Non-pigmented ciliary epithelial cell (primary cell): ENCODE measurements at places on chromosomes 2 and 18.

- DNase-seq: peak; percentile 13
Measured at GRCh38 chr18:63162271-63163014, 157.1 kb downstream of the BCL2 start.

DNA sequence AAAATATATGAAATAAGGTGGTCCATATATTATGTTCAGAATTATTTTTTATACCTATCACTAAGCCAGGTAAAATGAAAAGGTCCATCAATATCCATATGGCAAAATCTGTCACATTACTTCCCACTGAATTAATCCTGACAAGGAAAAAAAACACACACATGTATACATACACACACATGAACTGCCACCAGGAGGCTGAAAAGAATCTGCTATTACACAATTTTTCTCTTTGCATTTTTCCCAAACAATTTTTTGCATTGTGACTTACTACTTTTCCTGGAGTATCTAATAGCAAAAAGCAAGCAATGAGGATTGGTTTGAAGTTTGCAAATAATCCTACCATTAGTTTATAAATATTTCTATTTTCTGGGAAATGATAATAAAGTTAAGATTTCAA, 128.2 kb upstream of the CD226 start:
- no peak for DNase-seq

DNA sequence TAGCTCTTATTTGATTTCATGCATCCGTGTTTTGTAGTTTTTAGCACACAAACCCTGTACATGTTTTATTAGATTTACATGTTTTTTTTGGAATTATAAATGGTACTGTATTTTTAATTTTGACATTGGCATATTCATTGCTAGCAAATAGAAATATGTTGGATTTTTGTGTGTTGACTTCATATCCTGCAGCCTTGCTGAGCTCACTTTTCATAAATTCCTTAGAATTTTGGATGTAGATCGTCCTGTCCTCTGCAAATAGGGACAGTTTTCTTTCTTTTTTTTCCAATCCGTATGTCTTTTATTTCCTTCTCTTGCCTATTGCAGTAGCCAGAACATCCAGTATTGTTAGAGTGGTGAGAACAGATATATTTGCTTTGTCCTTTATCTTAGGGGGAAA, 46.7 kb upstream of the GPR17 start:
- no peak for DNase-seq

DNA sequence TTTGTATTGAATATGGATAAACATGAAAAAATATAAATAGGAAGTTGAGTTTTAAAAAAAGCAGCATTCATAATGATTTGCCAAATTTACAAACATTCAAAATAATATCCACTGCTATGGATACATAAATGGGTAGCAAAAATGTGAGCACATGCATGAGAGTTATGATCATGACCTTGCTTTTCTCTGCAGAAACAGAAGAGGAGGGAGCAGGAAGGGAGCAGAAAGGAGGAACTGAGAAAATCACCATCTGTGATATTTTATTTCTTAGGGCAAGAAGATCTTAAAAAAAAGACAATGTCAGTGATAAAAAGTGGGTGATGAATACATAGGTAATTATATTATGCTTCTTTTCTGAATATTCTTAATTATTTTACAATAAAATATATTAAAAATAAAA, 17.7 kb upstream of the CCDC93 start:
- DNase-seq: no peak

DNA sequence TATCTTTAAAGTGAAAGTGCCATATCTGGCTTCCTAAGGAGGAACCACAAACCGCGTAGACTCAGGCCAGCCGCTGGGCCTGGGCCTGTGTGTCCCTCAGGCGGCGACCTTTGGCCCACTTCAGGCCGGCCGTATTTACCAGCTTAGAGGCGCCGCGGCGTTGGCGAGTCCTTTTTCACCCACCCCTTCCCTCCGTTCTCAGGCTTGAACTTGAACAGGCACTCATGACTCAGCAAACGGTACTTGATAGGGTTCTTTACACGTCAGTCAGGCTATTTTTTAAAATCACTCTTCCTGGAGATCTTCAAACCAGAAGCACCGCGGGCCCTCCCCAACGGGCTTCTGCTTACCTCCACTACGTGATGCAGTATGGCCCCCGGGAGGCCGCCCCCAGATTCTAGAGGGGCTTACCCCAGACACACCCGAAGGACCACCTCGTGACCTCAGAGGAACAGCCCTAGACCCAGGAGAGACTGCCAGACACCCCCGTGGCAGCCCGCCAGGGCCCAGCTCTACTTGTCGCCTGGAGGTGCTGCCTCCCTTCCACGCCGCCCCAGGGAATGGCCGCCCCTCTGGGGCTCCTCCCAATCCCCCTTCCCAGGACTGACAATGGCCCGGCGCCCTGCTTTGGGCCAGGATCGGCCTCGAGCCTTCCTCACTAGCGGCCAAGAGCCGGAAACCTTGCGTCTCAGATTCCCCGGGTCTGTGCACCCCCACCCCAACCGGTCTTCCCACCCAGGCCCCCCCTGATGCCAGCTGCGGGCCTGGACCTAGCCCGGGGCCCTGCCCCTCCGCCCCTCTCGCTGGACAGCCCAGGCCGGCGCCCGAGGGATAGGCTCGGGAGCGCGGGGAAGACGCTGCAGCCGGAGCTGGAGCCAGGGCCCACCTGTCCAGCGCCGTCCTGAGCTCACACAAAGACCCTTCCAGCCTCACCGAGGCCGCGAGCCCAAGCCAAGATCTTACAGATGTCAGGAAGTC, 33.8 kb upstream of the IMPA2 start:
- peak; percentile 96 for DNase-seq

GRCh38 chr18:11785444-11786055, 65.7 kb upstream of the CHMP1B start:
- DNase-seq: no peak

- no peak for DNase-seq
Measured at GRCh38 chr2:236761358-236761757, 191.7 kb downstream of the ACKR3 start.

DNA sequence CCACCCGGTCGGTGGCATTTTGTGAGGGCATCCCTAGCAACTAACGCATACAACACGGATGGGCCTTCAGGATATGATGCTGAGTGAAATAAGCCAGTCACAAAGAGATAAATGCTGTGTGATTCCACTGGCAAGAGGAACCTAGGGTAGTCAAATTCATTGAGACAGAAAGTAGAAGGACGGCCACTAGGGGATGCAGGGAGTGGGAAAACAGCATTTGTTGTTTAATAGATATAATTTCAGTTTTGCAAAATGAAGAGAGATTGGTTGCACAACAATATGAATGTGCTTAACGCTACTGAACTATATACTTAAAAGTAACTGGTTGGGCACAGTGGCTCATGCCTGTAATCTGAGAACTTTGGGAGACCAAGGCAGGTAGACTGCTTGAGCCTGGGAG, 112.9 kb downstream of the AFF3 start:
- DNase-seq: no peak

DNA sequence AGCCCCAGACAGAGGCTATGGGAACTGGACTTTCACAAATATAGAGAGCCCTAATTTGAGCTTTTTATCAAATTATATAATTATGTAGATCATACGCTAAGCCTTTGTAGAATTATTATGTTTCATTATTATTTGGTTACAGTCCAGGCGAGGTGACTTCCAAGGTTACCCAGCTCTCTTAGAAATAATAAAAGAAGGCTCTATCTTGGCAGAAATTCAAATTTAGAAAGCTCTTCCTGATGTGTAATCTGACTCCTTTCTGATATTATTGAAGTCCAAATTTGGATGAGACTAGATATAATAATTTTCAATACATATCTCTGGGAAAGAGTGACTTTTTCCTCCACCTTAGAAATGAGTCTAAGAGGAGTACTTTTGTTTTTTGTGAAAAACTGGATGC, 4.8 kb upstream of the SLC38A11 start:
- DNase-seq: no peak

- no peak for DNase-seq
Measured at GRCh38 chr2:126914811-126915500, 16.3 kb downstream of the TEX51 start.
